Upper lobe of left lung (tissue), 6 donors: ENCODE measurements at places on chromosomes 5 and 9. TPM values are rescaled to one million over a fixed set of nuclear protein-coding genes. Genes with fewer than 3 reads are reported as not detected.

DNA sequence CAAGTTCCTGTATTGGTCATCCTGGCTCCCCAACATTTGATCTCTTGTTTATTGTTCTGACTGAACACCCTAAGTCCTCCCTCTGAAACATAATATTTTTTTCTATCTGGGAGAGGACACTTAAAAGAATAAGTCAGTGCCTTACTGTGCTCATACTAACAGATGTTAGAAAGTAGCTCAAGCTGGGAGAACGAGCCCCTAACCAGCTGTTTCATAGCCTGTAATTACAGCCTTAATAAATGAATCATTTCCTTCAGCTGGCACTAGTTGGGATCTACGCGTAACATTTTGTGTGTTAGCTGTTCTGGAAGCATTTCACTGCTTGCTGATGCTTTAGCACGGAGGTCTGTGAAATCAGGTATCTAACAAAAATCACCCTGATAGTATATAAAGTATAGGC, 345.9 kb upstream of the RIOK2 start:
- peaks cover 3% of the 10 kb centered on the region for H3K4me1 ChIP-seq
- no peak overlapping the region for H3K27ac ChIP-seq
- H3K36me3 ChIP-seq: no peaks in the 10 kb centered on the region

CDC20B gene
- total RNA-seq: 0.09 TPM

GRM6 gene
- total RNA-seq: not detected

CDO1 gene
- total RNA-seq: 2.3 TPM
